Ascending aorta (tissue), 2 donors: ENCODE measurements at places on chromosomes 1 and 21.

DNA sequence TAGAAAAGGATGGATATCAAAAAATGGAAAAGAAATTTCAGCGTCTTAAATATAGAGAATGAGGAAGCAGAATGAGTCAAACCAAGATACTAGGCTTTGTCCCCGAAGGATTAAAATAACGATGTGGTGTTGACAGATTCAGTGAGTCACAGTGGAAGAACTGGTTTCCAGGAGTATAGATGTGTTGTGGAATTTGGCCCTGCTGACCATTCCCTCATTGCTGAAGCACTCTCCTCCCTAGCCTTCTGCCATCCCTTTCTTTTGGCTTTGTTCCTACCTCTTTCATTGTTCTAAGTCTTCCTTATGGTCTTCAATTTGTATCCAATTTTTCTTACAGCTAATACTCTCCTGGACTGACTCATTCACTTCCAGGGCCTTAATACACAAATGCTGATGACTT, 23.1 kb upstream of the USP25 start:
- no peak for DNase-seq

DNA sequence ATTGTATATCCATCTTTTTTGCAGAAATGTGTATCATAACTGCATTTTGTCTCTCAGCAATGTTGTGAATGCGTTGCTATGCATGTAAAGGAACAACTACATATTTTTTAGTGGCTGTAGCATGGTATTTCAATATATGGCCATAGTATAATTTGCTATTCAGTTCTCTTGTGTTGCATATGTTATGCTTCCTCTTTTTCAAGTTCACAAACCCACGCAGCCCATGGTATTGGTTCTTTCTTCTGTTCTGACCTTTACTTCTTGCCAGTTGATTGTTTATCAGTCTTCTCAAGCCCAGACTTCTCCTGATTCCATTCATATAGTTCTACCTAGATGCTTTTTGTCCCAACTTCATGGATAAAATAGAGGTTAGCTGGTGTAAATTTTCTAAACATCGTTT, 6.1 kb downstream of the SLC22A15 start:
- no peak for DNase-seq

DNA sequence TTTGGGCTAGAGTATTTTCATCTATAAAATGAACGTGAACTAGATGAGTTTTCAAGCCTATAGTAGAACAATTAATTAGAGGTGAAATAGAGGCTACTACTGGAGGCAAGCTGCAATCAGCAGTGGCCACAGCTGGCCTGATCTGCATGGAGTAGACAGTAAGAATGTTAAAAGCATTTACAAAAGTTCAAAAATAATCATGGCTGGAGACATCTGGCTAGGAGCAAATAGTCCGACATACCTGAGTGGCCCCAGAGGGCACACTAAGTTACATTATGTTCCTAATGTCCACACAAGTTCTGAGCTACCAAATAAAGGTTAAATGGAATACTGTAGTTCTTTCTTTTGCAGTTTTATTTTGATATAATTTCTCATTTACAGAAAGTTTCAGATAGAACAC, 28.0 kb downstream of the MPZL1 start:
- no peak for DNase-seq

DNA sequence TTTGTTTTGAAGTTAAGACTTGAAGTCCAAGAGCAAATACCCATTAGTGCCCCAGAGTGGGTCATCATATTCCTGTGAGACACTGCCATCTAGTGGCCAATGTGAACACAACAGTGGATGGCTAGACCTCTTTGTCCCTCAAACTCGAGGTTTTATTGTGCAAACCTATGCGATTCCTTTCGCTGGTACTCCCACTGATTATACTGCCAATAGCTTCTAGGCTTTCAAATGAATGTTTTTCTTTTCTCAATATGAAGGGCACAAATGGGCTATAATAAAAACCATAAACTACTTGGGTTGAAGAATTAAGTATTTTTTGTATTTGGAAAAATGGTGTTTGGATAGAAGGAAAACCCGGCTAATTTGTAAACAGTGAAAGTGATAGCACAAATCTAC, 100.4 kb upstream of the ZNF281 start:
- peak; percentile 73 for DNase-seq

- DNase-seq = no peak
Observed at GRCh38 chr1:6409053-6409452, 10.7 kb downstream of the HES2 start.

- DNase-seq = no peak
Observed at GRCh38 chr1:246035060-246035541, 472.0 kb downstream of the SMYD3 start.

- no peak for DNase-seq
Observed at GRCh38 chr1:106447466-106447865, 609.0 kb upstream of the PRMT6 start.

GRCh38 chr1:14498839-14499238, 99.6 kb upstream of the KAZN start:
- no peak for DNase-seq

GRCh38 chr21:15441060-15441493, 288.7 kb upstream of the USP25 start:
- DNase-seq = no peak

GRCh38 chr1:176619261-176619660, 156.3 kb downstream of the PAPPA2 start:
- no peak for DNase-seq

GRCh38 chr1:59018860-59019259, 235.0 kb upstream of the JUN start:
- DNase-seq = no peak

GRCh38 chr1:178500091-178500770, 3.5 kb upstream of the CLEC20A start:
- DNase-seq = no peak

DNA sequence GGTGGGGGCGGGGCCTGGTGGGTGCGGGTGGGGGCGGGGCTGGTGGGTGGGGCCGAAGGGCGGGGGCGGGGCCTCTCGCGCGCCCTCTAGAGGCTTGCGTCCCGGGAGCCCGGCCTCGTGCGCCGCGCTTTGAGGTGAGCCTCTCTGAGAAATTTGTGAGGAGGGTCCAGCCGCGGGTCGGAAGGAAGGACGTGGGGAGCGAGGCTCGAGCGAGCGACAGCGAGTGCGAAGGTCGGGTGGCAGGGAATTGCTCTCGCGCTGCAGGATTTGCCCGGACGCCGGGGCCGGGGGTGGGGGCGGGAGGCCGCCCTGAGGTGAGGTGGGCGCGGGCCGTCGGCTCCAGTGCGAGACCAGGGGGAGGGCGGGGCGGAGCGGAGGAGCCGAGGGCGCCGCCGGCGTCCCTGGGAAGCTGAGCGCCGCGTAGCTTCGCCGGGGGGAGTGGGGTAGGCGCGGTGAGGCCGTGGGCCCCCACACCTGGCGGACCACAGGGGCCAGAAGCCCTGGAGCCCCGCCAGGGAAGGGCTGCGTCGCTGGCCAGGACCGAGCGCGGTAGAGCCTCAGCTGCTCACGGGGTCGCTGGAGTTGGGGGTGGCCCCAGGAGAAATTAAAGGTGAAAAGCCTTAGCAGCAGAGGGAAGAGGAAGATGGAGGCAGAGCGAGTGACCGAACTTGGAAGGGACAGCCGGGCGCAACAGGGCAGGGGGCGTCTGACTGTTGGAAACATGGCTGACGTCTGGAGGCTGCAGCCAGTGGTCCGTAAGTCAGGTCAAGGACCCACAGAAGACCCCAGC, 754 bp upstream of the LSS start:
- no peak for DNase-seq

DNA sequence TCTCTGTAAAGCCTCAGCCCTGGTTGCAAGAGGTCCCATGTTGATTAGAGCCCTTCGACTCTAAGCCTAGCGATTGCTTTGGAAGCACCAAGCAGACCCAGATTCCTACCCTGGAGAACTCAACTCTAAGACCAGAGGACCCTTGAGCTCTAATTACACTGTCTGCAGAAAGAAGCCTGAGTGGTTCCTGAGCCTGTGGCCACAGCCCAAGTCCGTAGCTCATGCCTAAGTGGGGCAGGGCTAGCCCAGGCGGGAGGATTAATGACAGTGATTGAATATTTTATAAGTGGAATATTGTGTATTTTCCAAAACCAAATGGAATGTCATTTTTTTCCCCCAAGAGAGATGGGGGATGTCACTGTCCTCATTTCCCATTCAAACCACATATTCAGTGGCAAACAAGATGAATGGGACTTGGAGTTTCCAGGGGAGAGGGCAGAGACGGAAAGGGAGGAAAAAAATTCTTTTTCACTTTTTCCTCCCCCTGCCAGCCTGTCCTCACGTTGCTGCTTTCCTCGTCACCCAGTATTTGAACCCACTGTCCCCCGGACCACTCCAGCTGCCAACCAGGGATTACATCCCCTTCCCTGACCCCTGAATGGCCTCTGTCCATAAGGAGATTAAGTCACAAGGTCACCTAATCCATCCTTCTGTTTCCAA, 79.6 kb upstream of the CTTNBP2NL start:
- DNase-seq = no peak

- no peak for DNase-seq
Observed at GRCh38 chr1:184340984-184341383, 45.8 kb upstream of the C1orf21 start.

DNA sequence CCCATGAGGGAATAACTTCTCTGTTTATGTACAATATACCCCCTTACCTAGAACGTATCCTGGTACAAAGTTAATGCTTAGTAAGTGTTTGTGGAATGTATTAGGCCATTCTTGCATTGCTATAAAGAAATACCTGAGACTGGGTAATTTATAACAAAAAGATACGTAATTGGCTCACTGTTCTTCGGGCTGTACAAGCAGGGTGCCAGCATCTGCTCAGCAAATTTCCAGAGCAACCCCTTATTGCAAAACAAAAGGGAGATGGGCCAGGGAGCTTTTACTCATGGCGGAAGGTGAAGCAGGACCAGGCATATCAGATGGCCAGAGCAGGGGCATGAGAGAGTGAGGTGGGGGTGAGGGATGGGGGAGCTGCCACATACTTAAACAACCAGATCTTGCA, 123.4 kb upstream of the C8B start:
- DNase-seq = no peak

DNA sequence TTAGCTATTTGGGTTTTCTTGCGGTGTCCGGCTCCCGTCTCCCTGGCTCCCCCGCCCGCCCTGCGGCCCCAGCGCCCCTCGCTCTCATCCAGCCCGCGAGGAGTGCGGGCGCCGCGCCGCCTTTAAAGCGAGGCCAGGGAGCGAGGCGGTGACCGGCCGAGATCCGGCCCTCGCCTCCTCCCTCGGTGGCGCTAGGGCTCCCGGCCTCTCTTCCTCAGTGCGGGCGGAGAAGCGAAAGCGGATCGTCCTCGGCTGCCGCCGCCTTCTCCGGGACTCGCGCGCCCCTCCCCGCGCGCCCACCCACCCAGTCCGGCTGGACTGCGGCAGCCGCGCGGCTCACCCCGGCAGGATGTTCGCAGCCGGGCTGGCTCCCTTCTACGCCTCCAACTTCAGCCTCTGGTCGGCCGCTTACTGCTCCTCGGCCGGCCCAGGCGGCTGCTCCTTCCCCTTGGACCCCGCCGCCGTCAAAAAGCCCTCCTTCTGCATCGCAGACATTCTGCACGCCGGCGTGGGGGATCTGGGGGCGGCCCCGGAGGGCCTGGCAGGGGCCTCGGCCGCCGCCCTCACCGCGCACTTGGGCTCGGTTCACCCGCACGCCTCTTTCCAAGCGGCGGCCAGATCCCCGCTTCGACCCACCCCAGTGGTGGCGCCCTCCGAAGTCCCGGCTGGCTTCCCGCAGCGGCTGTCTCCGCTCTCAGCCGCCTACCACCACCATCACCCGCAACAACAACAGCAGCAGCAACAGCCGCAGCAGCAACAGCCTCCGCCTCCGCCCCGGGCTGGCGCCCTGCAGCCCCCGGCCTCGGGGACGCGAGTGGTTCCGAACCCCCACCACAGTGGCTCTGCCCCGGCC, 492 bp downstream of the HLX start:
- peak; percentile 76 for DNase-seq

GRCh38 chr1:168396508-168396907, 115.8 kb downstream of the TBX19 start:
- DNase-seq = no peak
